ENCODE measurements at places on chromosomes 4 and X.

DNA sequence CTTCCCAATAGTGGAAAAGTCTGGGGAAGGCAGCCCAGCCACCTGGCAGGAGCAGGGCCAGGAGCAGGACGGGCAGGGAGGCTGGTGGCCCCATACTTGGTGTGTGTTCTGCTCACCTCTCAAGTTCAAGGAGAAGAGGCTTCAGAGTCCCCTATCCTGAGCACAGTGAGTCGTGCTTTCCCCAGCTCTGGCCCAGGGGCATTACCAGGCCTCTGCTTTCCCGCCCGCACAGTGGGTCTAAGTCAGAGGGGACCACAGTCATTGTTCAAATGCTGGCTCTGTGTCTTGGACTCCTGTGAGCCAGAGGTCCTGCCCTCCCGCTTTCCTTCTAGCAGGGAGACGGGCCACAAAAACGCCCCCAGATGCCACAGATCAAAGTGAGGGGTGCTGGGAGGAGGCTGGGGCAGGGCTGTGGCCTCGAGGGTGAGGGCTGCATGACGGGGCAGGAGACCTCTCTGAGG, 27.6 kb downstream of the HTRA3 start:
- DNase-seq = no peak

GRCh38 chr4:139553751-139554641, 2.0 kb downstream of the SETD7 start:
- no peak for DNase-seq

- DNase-seq = no peak
These were observed 38.6 kb upstream of the HMX1 start for GRCh38 chr4:8910100-8910821.

- no peak for DNase-seq
These were observed 55.8 kb upstream of the ENPP6 start for GRCh38 chr4:184273166-184274147.

- no peak for DNase-seq
These were observed 68.9 kb downstream of the HTRA3 start for GRCh38 chr4:8338351-8338961.

GRCh38 chr4:78669453-78669852, 106.7 kb upstream of the BMP2K start:
- DNase-seq = no peak

DNA sequence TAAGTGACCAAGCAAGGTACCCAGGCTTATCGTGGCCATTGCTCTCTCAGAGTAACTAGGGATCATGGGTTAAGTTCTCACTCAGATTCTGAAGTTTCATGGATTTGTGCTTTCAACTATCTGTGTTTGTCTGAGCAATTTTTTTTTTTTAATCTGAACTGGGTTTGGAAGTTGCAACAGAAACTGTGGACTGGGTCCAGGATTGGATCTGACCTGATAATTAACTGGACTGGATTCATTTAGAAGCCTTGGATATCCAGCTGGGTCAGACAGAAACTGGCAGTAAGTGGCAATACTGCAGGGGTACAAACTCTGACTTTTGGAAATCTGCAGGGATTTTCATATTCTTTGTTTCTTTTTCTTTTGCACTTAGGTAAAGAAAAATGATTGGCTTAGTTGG, 38.7 kb upstream of the FGF2 start:
- peak; percentile 71 for DNase-seq

- DNase-seq = no peak
These were observed 29.4 kb downstream of the IRF2 start for GRCh38 chr4:184444953-184445309.

- DNase-seq = no peak
These were observed 1114.7 kb upstream of the PABPC4L start for GRCh38 chr4:135316266-135316779.

- DNase-seq = no peak
These were observed 8.6 kb upstream of the PDHA1 start for GRCh38 chrX:19334945-19335626.

DNA sequence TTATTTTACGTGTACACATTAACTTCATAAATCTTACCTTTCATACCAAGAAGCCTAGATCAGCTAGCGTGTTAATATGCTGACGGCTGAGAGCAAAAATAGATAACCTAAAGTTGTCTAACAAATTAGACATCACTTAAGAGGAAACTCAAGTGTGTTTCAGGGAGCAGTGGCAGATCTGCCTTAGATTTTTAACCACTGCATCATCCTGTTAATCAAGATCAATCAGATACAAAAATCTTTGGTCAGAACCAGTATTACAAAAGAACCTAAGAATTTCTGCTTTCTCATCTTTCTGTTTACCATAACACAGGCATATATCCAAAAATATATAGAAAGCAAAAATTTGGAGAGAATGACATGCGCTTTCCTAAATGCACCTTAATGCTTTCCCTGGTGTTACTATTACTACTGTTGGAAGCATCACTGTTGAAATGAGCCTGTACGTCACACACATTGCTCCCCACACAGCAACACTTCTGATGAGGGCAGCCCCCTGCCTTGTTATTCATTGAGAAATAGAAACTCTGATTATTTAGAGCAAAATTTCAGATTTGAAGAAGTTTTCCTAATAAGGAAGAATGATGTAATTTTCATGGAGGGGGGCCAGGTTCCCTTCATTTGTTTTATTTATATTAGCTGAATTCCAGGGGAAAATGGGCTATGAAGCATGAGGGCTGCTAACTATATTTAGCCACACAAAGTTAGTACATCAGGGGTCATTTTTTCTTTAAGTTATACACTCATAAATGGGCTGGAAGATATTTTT, 152.3 kb downstream of the CBR4 start:
- DNase-seq = peak; percentile 83

GRCh38 chrX:124594017-124594651, 247.8 kb downstream of the SH2D1A start:
- no peak for DNase-seq

- peak; percentile 76 for DNase-seq
These were observed 201.9 kb upstream of the AGTR2 start for GRCh38 chrX:115968436-115969252.

DNA sequence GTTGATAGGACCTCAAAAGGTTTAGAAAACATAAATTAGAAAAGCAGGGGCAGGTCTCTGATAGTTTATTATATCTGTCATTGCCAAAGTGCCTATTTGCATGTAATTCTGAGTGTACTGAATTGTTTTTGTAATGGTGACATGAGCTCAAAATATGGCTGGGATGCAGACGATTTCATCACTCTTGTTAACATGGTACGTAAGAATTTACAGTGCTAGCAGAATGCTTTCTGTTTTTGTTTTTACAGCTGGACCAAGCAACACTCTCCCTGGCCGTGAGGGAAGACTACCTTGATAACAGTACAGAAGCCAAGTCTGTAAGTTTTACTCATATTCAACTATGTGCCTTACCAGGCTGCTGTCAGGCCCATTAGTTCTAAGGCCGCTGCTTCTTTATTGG, 58.1 kb downstream of the PHEX start:
- peak; percentile 89 for DNase-seq

DNA sequence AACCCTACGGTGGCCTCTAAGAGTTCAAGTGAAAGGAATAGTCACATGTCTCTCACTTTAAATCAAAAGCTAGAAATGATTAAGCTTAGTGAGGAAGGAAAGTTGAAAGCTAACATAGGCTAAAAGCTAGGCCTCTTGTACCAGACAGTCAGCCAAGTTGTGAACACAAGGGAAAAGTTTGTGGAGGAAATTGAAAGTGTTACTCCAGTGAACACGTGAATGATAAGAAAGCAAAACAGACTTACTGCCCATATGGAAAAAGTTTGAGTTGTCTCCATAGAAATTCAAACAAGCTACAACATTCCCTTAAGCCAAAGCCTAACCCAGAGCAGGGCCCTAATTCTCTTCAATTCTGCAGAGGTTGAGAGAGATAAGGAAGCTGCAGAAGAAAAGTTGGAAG, 51.5 kb upstream of the RAB9B start:
- peak; percentile 62 for DNase-seq

- peak; percentile 36 for DNase-seq
These were observed 6.4 kb downstream of the PPEF2 start for GRCh38 chr4:75895744-75896314.

GRCh38 chr4:19314116-19314515, 937.6 kb upstream of the SLIT2 start:
- no peak for DNase-seq

- peak; percentile 89 for DNase-seq
These were observed 48.6 kb downstream of the ACOX3 start for GRCh38 chr4:8391972-8392371.

- DNase-seq = no peak
These were observed 34.4 kb upstream of the ARHGEF6 start for GRCh38 chrX:136814847-136815750.

DNA sequence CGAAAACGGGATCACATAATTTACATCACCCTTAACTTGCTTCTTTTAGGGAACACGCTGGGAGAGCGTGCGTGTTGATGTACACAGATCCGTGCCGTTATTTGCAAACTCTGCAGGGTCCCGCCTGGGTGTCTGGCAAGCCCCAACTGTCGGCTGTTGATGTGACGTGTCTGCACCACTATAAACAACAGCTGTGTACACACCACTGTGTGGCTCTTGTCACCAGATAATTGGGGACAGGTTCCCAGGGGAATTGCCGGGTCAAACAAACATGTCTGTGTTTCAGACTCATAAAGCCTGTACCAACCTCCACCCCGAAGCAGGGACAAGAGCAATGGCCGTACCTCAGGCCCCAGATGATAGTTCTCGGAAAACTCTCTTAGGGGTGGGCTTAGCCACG, 105.0 kb upstream of the AFAP1 start:
- no peak for DNase-seq

DNA sequence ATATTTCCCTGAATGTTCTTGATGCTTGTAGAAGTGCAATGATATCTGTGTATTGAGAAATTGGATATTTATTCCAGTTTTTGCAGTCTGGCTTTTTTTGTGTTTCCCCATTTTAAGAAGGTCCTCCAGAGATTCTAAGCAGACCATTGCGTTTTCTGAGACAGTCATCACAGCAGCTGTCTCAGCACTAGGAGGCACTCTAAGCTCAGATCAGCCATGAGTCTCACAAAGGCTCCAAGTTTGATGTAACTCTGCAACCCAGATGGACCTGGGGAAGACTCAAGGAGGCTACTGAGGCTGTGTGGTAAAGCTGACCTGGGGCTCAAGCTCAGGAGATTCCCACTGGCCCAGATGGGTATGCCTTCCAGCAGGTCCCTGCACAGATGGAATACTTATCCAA, 89.3 kb upstream of the CYLC1 start:
- no peak for DNase-seq

DNA sequence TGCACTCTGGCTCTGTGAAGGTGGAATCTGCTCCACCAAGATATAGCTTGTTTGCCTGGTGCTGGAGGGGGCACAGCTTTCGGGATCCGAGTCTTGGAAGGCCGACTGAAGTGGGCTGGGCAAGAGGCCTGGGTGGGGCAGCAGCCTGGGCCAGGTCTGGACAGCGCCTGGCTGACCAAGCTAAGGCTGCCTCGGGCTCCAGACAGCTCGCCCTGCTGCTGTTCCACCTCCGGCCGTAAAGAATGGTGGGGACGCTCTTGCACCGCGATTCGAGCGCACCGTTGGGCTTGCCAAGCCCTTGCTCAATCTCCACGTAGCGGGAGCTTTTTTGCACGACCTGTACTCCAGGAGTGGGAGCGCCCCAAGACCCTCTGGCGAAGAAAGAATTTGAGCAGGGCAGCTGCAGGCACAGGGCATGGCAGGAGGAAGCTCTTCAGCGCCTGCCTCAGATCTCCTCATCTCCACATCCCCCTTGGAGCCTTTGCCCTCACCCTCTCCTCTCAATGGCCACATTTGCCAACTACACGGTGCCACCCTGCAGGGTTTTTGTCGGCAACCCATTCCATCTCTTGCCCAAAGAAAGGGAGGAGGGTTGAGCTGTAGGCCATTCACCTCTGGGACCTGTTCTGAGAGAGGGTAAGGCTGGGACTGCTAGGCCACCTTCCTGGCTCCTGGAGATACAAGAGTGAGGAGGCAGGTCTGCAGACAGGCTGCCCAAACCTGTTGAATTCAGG, 18.9 kb downstream of the CNGA2 start:
- DNase-seq = peak; percentile 64

DNA sequence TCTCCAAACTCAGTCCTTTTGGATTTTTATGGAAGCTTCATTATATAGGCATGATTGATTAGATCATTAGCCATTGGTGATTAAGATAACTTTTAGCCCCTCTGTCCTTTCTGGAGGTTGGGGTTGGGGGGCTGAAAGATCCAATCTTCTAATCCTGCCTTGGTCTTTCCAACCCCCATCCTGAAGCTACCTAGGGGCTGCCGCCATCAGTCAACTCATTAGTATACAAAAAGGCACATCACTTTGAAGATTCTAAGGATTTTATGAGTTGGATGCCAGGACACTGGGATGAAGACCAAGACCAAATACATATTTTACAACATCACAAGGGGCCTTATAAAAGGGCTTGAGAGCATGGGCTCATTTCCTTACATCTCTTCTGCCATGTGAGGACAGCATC, 47.5 kb downstream of the CYTL1 start:
- DNase-seq = no peak

All from cardiac fibroblast (primary cell).